ENCODE measurements at places on chromosomes 5 and 9.
A peak's percentile ranks its signal among the peaks of the same experiment; 100 is the strongest.

- no peak for DNase-seq
Observed at GRCh38 chr5:180135128-180135955, 63.8 kb upstream of the RNF130 start.

DNA sequence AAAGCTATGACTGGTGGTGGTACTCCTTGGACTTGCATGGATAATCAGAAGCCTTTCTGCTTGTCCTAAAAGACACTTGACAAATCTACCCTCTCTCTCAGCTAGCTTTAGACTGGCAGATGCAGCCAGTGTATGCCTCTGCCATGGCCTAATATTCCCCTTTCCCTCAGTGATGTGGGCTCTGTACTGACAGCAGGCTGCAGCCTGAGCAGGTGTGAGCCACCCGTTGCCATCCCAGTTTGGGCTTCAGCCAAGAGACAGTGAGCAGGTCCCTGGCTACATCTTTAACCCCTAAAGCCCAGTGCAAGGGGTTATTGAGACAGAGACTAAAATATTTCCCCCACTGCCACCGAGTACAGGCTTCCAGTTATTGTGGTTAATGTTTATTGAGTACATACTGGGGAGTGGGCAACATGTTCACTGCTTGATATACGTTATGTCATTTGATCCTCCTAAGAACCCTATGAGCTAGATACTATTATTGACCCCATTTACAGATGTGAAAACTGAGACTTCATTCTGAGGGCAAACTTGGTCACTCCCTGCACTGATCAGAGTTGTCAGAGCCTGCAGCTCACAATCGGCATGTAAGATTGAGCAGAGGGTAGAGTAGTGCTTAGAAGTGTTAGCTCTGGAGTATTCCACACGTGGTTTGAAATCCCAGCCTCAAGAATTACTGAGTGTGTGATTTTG is 254.2 kb downstream of the ARHGAP26 start:
- no peak for DNase-seq

- DNase-seq, result peak; percentile 17
Observed at GRCh38 chr9:90953200-90953599, 151.6 kb downstream of the SYK start.

DNA sequence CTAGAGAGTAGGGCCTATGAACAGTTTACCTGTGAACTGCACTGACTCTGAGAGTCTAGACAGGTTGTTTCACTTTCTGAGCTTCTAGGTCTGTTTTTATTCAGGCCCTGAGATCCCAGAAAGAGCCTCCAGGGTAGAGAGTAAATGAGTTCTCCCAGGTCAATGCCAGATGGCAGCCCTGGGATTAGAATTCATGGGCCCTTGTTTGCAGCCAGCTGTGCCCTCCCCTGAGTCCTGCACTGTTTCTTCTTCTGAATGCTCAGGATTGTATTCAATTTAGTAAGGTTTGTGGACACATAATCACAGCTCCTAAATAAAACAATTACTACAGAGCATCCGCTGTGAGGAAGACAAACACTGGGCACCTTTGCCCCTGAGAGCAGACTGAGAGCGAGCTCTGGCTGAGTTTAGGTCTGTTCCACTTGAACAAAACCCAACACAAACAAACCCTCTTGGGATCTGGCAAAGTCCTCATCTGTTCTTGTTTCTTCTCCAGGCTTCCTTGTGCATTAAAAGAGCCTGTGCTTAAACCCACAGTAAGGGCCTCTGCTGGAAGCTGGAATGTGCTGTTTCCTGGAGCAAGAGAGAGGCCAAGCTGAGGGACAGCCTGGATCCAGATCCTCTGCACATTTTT is 29.9 kb downstream of the FAM219A start:
- DNase-seq, result peak; percentile 40

- DNase-seq, result no peak
Observed at GRCh38 chr5:57037355-57037754, 85.4 kb upstream of the MIER3 start.

- DNase-seq, result no peak
Observed at GRCh38 chr9:127505396-127506116, 54.2 kb downstream of the LRSAM1 start.

GRCh38 chr9:35651956-35652828 is 1.5 kb upstream of the SIT1 start:
- no peak for DNase-seq

DNA sequence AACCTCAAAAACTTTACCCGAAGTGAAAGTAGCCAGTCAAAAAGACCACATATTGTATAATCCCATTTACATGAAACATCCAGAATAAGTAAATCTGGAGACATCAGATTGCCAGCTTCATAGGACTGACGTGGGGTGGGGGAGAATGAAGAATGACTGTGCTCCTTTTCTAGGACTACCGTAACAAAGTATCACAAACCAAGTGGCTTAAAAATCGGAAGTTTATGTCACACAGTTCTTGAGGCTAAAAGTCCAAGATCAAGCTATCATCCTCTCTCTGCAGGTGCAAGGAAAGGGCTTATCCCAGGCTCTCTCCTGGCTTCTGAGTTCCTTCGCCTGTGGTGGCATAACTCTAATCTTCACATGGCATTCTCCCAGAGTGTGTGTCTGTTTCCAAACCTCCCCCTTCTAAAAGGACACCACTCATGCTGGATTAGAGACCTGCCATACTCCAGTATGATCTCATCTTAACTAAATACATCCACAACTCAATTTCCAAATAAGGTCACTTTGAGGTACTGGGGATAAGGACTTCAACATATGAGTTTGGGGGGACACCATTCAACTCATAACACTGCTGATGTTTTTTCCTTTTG is 25.5 kb downstream of the ADAM19 start:
- DNase-seq, result no peak

DNA sequence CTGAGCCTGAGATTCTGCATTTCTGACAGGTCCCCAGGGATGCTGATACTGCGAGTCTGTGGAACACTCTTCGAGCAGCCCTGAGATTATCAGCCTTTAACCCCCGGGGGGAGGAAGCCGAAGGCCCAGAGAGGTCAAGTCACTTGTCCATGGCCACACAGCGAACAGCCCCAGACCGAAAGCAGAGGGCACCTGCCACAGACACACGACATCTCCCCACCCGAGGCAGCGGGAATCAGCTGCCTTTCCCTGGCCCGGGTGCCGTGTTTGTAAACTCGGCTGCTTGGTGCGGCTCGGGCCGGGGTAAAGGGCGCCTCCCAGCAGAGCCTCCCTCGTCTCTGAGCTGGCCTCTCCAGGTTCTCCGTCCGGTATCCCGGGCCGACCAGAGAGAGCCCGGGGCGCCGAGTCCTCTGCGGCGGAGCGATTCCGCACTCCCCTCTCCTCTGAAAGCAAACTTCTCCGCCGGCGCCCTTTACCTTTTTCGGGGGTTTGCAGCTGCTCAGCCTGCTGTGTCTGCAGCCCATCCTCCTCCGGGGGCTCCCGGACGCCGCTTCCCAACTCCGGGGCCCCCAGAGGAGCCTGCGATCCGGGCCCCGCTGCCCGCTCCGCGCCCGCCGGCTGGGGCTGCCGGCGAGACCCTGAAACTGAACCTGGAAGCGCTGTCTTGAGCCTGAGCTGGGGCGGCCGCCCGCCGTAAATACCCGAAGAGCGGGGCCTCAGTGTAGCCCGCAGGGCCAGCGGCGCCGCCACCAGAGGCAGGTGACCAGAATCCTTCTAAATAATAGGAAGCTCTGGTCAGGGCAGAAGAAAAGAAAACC is at the start of gene CCDC69:
CCDC69 (minus strand) TSS at position 646 of the 818 bp plus-strand sequence; CDS start at position 524, 122 bp downstream.
- DNase-seq, result peak; percentile 44

- DNase-seq, result peak; percentile 59
Observed at GRCh38 chr5:133907075-133907474, 61.4 kb downstream of the C5orf15 start.

DNA sequence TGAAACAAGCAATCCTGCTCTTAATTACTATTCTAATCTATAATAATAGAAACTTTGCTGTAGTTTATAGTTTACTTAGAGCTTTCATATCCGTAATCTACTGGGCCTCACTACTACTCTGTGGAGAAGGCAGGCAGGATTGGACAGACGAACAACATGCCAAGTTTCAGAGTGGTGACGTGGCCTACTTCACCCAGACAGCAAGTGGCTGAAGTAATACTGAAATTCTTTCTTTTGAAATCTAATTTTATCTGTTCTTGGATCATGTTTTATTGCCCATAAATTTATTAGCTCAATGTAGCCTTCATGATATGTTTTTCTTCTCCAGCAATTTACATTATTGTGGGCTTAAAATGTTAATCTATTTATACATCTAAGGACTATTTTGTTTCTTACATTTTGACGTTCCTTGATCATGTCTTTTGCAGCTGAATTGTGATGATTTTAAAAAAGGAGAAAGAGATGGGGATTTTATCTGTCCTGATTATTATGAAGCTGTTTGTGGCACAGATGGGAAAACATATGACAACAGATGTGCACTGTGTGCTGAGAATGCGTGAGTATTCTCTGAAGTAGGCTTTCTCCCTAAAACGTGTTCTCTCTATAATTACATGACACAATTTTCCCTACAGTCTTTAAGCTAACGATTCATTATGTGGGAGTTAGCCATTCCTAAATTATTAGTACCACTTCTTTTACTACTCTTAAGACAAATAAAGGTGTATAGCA is 22.4 kb downstream of the SPINK5 start:
- DNase-seq, result peak; percentile 25

GRCh38 chr5:173688703-173689102 is 72.3 kb upstream of the BOD1 start:
- DNase-seq, result no peak

- DNase-seq, result no peak
Observed at GRCh38 chr5:67802766-67803165, 412.8 kb upstream of the PIK3R1 start.

DNA sequence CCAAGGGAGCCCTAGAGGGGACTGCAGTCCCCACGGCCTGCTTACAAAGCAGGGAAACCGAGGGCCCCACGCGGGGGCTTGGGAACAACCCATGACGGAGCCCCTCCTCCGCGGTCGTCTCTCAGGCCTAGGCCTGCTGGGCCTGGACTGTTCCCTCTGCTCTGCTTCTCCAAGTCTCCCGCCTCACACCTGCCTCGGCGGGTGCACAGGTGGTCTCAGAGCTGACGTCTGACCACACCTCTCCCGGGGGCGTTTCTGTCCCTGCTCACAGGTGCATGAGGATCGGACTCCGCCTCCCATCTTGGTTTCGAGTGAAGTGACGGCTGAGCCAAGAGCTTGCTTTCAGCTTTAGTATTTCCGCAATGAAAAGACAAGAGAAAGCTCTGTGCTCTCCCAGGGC is 72.1 kb downstream of the MRPL36 start:
- DNase-seq, result no peak

GRCh38 chr5:39256477-39257235 is 37.3 kb upstream of the FYB1 start:
- DNase-seq, result no peak

GRCh38 chr9:133609311-133610098 is at the start of gene FAM163B:
Gene FAM163B (minus strand): TSS chr9:133609389. CDS start chr9:133580223, 29,166 bp downstream.
- DNase-seq, result peak; percentile 58

GRCh38 chr5:79122973-79123372 is 11.4 kb downstream of the BHMT start:
- DNase-seq, result no peak

- DNase-seq, result no peak
Observed at GRCh38 chr5:142937374-142937773, 167.2 kb downstream of the ARHGAP26 start.

DNA sequence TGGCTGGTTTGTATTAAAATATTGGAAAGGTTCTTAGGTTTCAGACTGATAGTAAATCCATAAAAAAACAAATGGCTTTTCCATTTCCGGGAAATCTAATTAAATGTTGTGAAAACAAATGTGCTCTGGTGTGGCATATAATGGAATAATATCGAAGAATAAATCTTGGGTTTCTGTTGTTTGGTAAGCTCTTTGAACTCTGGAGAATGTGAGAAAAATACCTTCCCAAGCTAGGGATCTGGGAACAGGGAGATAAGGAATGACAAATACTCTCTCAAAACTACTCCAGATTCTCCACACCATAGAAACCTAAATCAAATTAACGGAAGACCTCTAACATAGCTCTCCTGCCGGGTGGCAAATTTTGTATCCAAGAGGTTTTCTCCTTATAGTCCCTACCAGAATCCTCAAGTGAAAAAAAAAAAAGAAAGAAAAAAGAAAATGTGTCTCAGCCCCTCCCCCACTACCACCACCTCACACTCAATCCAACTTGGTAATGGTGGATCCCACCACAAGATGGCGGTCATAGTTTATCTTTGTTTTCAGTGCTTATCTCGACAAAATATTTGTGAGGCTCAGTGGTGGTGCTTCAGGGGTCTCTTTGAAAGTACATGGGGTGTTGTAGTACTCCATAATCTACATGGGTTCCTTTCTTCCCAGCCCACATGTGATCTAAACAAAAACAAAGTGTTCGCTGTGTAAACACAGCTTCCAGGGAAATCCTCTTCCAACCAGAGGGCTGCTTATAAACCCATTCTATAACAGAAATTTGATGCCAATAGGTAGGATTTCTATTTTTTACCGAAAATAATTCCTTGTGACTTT is 54.5 kb upstream of the FST start:
- DNase-seq, result peak; percentile 58

DNA sequence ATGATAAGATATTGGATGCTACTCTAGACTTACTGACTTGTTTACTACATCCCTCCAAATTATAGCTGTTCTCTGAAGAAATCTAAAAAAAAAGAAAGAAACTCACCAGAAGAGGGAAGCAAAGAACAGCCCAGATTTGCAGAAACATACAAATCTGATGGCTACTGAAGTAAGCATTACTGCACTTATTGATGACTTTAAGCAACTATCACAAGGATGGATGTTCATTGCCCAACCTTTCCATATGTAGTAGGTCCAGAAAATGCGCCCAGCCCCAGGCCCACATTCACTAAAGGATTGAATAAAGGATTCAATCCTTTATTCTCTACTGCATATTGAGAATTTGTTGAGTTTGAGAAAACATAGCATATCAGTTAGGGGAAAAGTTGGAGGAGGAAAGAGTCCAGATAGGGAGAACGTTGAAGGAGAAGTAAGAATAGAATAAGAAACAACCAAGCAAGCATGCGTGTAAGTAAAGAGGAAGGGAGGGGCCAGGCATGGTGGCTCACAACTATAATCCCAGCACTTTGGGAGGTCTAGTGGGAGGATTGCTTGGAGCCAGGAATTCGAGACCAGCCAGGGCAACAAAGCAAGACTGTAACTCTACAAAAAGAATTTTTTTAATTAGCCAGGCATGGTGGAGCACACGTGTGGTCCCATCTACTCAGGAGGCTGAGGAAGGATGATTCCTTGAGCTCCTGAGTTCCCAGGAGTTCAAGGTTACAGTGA is 33.8 kb upstream of the DTWD2 start:
- DNase-seq, result no peak

DNA sequence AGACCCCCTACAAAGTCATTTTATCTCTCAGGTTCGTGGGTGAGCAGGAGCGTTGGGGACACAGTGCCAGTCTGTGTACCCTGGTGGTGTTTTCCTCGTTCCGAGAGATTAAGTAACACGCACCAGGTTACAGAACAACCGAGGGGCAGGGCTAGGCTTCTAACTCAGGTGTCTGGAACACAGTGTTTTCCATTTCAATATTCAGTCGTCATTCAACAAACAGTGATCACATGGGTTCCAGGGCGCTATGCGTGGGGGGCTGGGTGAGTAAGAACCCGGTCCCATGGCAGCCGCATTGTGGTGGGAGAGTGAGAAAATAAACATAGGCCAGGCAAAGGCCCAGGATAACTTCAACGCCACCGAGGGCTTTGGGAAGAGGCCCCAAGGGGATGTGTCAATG is 55.9 kb upstream of the RNU6ATAC start:
- no peak for DNase-seq

GRCh38 chr9:13596383-13596970 is 317.0 kb upstream of the MPDZ start:
- no peak for DNase-seq

All from brain (organoid and tissue), 16 donors.